ENCODE measurements at places on chromosomes 11 and 22.

- DNase-seq = no peak
Observed at GRCh38 chr11:10394229-10395101, 60.6 kb upstream of the AMPD3 start.

GRCh38 chr11:64349025-64349387 is 9.0 kb downstream of the CCDC88B start:
- DNase-seq = no peak

DNA sequence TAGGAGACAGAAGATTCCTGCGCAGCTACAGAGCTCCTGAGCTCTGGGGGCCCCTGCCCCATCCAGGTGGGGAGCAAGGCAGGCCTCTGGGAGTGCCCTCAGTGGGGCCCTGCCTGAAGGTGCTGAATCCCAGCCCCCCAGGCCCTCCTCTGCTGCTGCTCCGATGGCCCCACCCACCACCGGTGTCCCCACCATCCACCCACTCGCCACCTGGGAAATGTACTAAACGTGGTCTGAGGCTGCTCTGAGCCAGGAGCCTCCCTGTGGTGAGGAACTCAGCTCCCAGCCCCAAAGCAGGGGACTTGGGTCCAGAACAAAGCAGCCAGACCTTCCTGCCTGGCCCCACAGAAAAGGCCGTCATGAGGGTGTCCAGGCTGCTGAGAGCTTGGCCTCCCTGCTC is 289.4 kb downstream of the CTTN start:
- DNase-seq = no peak

DNA sequence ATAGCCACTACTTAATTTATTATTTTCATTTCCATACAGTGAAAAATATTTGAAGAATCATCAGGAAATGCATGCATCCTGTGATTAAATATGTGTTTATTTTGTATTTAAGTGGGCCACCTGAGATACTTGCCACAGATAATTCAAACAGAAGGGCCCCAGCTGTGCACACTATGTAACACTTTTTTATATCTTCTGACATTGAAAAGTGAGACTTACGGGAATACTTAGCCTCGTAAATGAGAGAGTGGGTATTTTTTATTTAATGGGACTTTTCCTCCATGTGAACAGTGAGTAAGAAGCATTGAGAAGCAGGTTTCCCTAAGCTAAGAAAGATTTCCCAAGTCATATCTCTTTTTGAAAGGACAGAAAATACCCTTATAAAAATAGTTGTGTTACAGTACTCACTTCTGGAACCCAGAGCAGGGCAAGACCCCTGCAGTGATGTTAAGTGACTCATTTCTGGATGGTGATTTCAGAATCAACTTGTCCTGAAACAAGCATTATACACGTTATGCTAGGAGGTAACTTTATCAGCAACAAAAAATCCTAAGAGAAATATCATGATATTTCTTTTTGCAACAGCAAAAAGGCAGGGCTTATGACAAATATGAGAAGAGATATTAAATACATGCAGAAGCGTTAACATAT is 478.1 kb upstream of the CHORDC1 start:
- no peak for DNase-seq

GRCh38 chr11:131601586-131601985 is 231.2 kb downstream of the NTM start:
- DNase-seq = no peak

DNA sequence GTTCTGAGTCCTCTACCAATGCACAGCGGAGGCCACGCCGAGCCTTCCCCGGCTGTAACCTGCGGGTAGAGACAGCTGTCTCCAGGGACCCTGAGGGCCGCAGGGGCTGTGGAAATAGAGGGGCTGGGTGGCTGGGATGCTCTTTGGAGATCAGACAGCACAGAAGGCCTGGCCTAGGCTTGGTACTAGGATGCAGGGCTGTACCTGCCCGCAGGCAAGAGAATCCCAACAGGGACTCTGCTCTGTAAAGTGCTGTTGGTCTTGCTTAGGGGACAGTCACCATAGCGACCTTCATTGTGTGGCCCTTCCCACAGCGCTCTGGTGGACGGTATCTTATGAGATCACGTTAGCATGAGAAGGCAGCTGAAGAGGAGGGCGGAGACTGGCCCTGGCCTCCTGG is 11.3 kb upstream of the KCNJ5 start:
- DNase-seq = no peak

DNA sequence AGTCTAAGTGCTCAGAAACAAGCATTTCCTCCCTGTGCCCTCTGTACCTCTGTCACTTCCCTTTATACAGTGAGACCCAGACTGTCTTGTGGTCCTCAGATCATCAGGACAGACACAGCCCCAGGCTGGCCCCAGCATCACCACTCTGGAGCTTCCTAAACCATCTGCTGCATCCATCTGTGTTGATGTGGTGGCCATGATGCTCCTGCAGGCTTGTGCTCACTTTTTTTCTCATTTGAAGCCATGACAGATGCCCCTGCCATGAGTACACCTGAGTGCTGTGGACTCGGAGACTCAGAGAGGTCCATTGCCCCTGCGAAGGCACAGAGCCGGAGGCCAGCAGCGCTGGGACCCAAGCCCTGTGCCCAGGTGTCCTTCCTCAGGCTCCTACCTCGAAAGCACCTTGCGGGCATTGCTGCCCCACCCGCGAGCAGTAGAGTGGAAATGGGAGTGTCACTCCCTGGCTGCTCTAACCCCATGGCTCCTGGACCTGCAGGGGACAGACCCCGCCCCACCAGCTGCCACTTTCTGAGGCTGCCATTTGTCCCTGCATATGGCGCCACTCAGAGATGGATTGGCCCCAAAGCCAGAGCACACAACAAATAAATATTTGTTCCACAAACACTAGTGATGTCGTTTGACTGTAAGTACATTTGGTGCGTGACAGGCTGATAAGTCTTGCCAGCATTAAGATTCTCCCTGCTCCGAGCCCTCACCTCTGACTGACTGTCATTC is 593.5 kb downstream of the TBC1D22A start:
- DNase-seq = no peak

DNA sequence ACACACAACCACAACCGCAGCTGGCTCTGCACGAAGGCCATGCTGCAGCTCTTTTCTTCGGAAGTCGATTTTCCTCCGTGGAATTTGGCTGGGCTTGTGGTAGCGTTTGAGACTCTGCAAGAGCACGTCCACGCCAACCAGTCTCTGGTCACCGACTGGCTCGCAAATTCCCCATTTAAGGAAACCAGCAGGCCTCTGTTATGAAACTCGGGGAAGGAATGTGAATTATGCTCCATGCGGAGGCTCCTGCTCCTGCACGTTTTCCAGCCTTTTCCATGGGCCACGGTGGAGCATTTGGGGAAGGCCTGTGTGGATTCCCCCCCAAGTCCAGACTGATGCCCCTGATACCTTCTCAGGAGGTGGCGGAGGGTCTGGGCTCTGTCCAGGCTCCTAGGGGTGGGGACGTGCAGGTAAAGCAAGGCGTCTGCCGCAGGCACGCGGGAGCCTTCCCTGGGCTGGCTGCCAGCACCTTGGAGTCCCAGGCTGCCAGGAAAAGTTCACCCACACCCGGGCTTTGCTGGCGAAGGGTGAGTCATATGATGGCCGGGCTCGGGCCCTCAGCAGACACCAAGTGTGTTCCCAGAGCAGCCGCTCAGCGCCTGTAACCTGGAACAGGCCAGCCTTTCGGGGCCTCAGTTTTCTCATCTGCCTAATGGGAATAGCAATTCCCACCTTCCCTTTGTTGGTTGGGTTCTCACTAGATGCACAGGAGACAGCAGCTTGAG is 41.9 kb downstream of the LRP5 start:
- no peak for DNase-seq

DNA sequence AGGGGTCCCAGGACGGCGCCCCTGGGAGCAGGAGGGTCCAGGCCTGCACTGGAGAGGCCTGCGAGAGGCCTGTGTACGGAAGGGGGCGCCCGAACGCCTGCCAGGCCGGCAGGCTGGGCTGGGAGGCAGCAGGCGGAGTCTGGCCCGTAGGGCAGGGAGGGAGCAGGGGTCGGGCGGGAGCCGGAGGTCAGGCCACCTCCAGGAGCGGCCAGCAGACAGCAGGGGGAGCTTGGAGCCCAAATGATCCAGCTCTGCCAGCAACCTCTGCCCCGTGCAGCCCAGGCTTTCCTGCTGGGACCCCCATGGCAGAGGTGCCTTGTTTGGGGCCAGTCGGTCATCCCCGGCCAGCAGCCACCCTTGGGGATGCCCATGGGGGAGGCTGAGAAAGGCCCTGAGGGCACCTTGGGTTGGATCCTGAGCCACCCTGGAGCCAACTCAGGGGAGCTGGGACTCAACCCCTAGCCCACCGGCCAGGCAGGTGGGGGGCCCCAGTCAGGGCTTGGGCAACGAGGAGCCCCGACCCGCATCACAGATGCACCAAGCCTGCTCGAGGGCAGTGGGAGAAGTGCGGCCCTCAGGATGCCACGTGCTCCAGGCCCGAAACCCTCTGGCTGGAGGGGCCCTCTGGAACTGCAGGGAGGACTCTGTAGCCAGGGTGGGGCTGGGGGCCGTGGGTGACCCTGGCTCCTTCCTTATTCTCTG is 9.6 kb upstream of the SYT8 start:
- no peak for DNase-seq

DNA sequence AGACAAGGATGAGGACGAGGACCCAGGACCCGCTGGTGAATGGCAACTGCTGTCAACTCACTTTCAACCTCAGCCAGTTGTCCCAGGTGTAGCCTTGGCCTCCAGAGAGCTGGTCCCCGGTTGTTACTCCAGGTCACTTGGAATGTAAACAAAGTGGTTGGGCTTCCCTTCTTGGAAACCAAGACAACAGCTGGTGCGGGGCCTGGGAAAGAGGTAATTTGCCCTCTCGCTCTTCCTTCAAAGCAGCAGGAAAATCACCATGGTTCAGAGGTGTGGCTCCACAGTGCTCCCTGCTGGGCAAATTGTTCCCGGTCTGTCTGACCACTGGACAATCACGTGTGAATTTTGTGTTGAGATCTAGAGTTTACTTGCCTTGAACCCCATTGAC is 15.0 kb downstream of the SLC1A2 start:
- DNase-seq = no peak

GRCh38 chr11:24903555-24903954 is 406.7 kb downstream of the LUZP2 start:
- DNase-seq = no peak

GRCh38 chr22:32771756-32772155 is 29.7 kb upstream of the TIMP3 start:
- DNase-seq = no peak

DNA sequence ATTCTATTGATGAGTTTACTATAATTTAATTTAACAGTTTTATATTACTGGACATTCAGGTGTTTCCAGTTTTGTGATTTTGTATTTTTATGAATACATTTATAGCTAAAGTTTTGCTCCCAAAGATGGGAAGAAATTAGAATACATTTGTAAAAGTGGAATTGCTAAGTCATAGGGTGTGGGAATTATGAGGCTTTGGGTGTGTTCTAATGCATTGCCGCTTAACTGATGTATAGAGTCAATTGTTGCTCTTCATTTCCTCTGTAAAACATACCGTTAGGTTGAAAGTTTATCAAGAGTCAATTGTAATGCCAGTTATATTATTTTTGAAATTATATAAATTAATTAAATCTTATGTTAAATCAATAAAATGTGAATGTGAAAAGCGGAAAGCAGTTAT is 16.2 kb downstream of the PAAF1 start:
- no peak for DNase-seq

DNA sequence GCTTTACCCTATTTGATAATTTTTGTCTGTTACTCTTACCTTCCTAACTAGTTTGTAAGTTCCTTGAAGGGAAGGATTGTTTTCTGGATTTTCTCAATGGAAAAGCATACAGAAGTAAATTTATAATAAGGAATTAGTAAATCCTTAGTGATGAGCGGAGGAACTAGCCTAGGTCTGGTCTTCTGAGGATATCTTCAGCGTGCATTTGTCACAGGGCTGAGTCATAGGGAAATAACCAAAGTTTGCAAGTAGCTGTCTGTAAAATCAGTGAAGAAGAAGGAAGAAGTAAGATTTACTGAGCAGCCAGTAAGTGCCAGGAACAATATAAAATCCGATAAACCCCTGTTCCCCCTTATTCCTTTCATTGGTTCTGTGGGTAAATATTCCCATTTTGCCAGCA is 162.7 kb upstream of the SORL1-AS1 start:
- DNase-seq = no peak

DNA sequence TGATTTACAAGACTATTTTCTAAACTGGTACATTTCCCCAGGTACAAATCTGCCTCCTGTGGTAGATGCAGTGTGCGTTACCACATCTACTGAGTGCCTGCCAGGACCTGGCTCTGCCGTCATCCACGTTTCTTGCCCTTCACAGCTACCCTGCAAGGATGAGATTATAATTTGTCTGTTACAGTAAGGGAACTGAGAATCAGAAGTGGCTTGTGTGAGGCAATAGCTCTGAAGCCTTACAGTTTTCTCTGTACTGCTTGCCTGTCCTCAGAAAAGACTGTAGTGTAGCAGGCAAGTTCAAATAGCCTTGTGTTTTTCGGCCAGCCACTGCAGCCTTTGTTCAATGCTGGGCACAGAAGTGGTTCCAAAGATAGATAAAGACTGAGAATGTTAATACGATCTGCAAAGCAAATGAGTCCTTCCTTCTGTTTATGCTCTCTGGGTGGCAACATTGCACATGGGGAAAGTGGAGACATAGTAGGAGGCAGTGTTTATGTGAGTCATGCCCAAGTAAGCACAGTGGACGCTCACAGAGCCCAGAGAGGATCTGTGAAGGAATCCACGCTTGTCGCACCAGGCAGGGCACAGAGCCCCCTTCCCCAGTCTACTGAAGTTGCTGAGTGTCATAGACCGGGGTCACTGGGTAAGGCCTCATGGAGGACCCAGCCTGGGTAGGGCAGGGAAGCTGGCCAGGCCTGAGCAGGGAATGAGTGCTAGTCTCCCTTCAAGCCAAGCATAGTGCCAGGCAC is 49.1 kb downstream of the MICAL2 start:
- no peak for DNase-seq

GRCh38 chr11:63443714-63444113 is 47.3 kb downstream of the PLAAT5 start:
- DNase-seq = no peak

DNA sequence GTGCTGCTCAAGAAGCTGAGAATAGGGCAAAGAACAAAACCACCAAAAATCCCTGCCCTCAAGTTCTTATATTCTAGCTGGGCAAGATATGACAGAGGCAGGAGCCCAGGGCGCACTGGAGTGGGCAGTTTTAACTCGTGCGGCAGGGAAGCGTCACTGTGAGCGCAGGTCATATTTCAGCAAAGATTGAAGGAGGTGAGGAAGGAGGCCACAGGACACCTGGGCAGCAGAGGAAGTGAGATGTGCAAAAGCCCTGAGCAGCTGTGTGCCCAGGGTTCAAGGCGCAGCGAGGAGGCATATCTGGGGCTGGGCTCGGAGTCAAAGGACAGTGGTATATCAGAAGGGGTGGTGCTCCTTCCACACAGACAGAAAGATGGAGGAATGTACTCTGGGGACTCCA is 13.5 kb downstream of the KCNC1 start:
- no peak for DNase-seq

DNA sequence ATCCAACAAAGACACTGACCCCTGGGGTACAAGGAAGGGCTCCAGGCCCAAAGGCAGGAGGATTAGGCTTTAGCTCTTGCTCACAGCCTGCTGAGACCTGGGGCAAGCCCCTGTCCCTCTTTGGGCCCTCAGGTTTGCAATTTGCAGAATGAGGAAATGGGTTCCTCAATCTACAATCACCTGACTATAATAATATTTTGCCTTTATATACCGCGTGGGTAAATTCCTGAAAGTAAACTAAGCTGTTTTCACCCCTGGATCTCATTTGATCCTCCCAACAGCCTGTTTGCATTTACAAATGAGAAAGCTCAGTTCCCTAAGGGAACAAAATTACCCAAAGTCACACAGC is 797 bp downstream of the STARD10 start:
- no peak for DNase-seq

GRCh38 chr11:57321388-57322255 is 3.1 kb downstream of the TNKS1BP1 start:
- DNase-seq = no peak

Data from stimulated activated naive CD4-positive, alpha-beta T cell treated with Interleukin-2 at 50 U/mL for 16 hours (primary cell).